Foreskin fibroblast (primary cell): ENCODE measurements at places on chromosomes 12 and 14.

DNA sequence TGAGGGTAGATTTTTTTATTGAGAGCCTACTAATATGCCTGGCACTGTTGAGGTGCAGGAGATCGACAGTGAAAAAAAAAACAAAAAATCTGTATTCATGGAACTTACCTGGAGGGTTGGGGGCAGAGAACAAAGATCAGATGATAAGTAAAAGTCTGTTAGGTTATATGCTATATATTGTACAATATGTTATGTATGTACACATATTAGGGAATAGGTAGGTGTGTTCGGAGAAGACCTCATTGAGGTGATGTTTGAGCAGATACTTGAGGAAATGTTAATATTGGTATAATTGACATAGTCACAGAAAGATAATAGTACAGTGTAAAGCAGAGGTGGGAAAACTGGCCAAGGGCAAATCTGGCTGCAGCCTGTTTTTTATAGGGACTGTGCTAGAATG lies 5.6 kb downstream of the ARF6 start:
- no peak for DNase-seq

- no peak for DNase-seq
Measured at GRCh38 chr12:131795690-131796410, 32.3 kb upstream of the MMP17 start.

DNA sequence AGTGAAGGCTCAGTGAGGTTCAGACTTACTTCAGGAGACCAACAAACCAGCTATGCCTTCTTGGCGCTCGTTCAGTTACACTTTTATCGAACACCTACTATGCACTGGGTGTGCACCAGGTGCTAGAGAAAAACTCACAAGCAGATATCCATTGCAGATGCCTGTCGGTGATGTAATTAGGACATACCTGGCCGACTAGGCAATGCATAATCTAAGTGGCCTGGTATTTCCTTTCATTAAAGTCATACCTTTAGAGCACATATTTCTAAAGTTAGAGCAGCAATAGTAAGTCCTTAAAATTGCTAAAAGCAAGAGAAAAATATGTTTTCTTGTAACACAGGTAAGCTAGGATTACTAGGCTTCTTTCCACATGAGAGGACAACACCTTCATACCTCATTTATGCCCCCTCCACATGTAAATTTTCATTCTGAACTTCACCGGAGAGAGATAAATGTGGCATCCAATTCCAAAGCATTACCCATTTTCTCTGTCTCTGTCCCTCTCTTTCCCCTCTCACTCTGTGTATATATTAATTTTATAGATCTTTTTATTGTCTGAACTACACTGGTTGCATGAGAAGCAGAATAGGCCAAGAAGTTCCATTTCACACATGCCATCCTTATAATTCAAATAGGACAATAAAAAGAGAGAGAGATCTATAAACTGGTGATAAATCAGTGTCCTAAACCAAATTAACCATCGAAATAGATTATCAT lies 242.2 kb downstream of the SPTSSA start:
- DNase-seq = no peak

GRCh38 chr12:12399776-12400305 lies 43.0 kb downstream of the BORCS5 start:
- DNase-seq = no peak

DNA sequence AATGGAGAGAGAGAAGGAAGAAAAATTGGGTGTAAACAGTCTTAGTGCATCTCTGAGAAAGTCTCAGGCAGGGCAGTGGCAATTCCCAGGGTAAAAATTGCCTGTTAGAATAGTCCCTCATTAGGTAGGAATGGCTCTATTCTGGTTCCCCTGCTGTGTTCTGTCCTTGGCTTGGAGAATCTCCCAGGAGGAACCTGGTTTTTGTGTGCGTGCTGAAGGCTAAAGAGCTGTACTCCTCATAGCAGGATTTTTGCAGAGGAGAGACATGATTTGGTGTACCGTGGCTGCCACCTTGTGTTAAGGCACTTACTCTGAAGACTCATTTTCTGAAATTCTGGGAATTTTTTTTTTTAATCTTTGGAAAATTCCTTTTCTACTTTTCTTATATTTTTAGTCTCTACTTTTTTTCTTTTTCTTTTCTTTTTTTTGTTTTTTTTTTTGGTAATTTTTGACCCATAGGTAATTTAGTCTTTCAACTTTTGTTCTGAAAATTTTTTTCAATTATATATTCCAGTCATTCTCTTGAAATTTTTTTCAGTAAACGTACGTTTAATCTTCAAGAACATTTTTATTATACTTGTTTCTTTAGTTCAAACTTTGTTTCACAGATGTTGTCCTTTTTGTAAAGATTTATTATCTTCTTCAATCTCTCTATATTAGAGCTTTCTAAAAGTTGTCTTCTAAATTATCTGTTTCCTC lies 63.8 kb downstream of the FBXO33 start:
- DNase-seq = peak; percentile 82

DNA sequence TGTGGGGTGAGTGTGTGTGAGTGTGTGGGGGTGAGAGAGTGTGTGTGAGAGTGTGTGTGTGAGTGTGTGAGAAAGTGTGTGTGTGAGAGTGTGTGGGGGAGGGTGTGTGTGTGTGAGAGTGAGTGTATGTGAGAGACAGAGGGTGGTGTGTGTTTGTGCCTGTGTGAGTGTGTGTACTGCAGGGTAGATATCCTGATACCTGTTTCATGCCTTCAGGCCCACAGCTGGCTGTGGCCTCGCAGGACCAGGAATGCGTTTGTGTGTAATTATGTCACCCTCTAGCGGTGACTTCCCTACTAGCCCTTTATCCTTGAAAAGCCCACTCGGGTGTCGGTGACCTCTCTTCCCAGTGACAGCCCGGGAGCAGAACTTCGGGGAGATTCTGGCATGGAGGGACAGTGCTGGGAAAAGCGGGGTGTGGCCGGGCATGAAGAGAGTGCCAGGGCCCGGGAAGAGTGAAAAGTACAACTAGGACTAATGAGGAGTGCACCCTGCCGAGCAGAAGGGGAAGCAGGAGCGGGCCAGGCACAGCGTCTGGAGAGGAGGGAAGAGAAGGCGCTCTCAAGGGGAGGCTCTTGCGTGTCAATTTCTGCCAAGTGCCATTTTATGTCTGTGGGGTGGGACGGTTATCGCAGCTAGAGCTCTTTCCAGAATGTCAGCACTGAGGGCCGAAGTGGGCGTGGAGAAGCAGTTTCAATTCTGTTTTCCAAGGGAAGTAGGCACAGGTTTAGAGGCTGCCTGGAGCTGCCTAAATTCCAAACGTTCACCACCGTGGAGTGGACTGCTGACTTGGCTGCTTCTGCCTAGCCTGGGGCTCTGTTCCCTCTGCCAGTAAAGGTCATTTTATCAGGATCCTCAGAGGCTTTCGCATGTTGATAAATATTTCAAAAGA lies 11.0 kb upstream of the FBXL14 start:
- DNase-seq = peak; percentile 75

- DNase-seq = no peak
Measured at GRCh38 chr14:99875836-99876235, 82.6 kb downstream of the EML1 start.

DNA sequence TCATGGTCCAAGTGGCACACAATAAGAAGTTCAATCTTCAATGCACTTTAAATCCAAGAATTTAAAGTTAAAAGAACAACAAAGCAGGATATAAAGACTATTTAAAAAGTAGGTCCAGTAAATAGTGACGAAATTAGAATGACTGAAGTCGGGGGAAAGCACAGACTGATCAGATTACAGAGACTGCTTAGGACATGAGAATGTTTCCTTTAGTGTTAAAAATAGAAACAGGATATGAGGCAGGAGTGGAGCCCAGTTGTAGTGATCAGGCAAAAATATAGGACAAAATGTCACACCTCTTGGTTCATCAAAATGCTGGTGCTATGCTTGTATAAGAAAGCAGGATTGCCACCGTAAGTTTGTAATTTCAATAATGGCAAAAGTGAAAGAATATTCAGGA lies 52.2 kb upstream of the CD163 start:
- peak; percentile 87 for DNase-seq

DNA sequence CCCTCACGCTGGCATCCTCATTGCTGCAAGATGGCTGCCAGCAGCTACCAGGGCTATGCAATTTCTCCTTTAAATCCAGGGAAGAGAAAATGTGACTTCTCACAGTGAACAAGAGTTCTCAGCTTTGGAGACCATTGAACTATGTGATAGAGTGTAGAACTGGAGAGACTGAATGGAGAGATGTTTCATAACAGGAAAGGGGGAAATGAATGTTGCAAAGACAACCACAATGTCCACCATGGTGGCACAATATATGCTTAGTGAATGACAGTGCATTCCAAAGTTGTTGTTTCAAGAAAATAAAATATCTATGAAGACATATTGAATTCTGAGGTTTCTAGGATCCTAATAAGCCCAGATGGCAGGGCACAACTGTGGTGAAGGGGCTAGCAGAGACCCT lies 13.2 kb upstream of the COCH start:
- no peak for DNase-seq

GRCh38 chr14:81392976-81393643 lies 7.0 kb downstream of the STON2 start:
- DNase-seq = no peak

- DNase-seq = no peak
Measured at GRCh38 chr14:34021096-34021495, 70.2 kb upstream of the EGLN3 start.

- no peak for DNase-seq
Measured at GRCh38 chr14:21061347-21061668, 3.7 kb downstream of the RNASE8 start.

GRCh38 chr12:64323476-64324225 lies 66.9 kb downstream of the C12orf56 start:
- no peak for DNase-seq

- DNase-seq = no peak
Measured at GRCh38 chr14:104794993-104795780, at the start of gene AKT1. Gene AKT1, minus strand, starts transcription at chr14:104795748. Its CDS starts 3,105 bp downstream, at chr14:104792643.

- DNase-seq = no peak
Measured at GRCh38 chr12:1503281-1503711, 91.1 kb downstream of the FBXL14 start.

GRCh38 chr14:20935303-20935984 lies 19.8 kb upstream of the RNASE2 start:
- no peak for DNase-seq

GRCh38 chr14:66070542-66071319 lies 415.4 kb upstream of the CCDC196 start:
- DNase-seq = peak; percentile 24

GRCh38 chr14:84657911-84658310 lies 872.0 kb upstream of the FLRT2 start:
- DNase-seq = no peak

DNA sequence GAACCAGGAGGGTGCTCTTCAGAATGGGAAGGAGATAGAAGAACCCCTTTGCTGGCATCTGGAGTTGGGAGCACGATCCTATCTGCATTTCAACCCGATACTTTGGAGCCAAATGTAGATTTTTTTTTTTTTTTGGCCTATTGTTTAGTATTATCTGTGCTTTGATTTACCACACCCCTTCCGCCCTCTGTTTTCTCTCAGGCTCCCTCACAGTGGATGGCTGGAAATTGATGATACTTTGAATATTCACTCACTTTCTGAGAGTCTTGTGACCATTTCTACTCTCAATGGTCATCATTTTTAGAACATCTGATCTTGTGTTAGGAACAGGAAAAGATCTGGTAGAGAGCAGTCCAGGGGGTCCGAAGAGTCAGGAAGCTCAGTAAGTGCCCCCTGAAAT lies 9.0 kb downstream of the TSPAN9 start:
- DNase-seq = no peak

DNA sequence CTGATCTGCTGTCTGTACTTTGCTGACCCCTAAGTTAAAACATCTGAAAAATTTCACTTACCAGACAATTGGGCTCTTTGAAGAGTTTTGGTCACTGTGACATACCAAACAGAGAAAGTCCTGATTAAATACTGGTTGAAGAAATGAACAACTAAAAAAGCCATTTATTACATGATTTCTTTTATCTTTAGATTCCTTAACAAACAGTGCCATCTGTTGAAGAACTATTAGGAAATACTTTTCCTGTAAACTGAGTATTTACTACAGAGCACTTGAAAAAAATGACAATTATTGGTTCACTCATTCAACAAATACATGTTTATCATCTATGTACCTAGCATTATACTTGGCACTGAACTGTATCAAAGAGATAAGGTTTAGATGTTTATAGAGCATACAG lies 6.5 kb upstream of the WASHC4 start:
- DNase-seq = no peak

GRCh38 chr12:97109441-97109840 lies 202.4 kb downstream of the NEDD1 start:
- DNase-seq = no peak

GRCh38 chr12:11959117-11959823 lies 111.5 kb upstream of the BCL2L14 start:
- DNase-seq = peak; percentile 23

- DNase-seq = peak; percentile 89
Measured at GRCh38 chr14:89504602-89505313, 87.7 kb upstream of the FOXN3 start.

GRCh38 chr14:45091710-45092109 lies 7.8 kb downstream of the PRPF39 start:
- no peak for DNase-seq

DNA sequence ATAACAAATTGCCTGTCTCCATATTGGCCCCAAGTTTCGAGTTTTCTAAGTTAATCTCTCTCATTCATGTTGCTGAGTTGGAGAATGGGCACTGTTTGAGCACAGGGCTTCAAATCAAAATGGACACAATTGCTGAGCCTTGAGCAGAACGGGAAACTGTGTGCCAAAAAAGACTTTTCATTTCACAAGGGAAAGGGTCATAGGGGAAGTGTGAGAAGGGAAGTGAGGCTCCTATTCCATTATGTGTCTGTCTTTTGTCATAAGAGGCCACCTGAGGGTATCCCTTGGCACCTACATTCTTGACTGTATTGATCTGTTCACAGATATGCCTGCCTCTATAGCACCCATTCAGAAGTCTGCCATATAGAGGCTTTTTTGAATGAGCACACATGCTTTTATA lies 59.1 kb downstream of the TTLL5 start:
- DNase-seq = no peak

DNA sequence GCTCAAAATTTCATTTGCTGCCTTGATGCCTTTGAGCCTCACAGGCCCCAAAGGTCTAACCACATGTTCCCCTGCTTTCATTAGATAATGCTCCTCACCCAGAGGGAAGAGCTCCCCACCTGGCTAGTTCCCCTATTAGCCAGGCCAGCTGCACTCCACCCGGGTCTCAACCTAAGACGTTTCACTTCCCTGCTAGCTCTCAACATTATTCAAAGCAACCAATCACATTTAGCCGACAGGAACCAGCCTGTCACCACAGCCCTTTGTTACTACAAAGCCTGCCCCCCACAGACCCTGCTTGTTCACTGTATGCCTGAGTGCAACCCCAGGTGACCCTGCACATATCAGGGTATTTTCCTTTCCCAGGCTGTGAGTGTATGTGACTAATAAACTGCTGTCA lies 78.6 kb downstream of the SLC15A5 start:
- no peak for DNase-seq

DNA sequence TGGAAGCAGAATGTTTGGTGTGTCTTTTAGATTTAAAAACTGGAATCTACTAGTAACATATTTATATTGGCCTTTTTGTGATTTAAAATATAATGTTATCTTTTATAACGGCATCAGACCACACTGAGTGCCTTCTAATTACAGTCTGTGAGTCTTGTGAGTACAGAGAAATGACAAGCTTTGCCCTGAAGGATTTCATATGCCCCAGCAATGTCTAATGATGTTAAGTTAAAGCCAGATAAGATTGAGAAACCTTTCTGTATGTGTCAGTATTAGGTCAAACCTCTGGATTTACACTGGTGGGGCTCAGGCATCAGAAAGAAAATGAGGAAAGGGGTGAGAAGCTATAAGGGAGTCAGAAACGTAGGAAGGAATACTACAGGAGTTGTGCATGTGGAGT lies 25.2 kb downstream of the PLEKHA5 start:
- DNase-seq = no peak
